ENCODE measurements at places on chromosomes 12 and 14.
A peak's percentile ranks its signal among the peaks of the same experiment; 100 is the strongest.

GRCh38 chr12:39892146-39892545 is 213.7 kb downstream of the SLC2A13 start:
- DNase-seq, result no peak

- DNase-seq, result peak; percentile 73
Observed at GRCh38 chr12:23259558-23259957, 634.6 kb downstream of the ETNK1 start.

GRCh38 chr12:106753526-106753925 is 21.0 kb upstream of the RIC8B start:
- DNase-seq, result no peak

DNA sequence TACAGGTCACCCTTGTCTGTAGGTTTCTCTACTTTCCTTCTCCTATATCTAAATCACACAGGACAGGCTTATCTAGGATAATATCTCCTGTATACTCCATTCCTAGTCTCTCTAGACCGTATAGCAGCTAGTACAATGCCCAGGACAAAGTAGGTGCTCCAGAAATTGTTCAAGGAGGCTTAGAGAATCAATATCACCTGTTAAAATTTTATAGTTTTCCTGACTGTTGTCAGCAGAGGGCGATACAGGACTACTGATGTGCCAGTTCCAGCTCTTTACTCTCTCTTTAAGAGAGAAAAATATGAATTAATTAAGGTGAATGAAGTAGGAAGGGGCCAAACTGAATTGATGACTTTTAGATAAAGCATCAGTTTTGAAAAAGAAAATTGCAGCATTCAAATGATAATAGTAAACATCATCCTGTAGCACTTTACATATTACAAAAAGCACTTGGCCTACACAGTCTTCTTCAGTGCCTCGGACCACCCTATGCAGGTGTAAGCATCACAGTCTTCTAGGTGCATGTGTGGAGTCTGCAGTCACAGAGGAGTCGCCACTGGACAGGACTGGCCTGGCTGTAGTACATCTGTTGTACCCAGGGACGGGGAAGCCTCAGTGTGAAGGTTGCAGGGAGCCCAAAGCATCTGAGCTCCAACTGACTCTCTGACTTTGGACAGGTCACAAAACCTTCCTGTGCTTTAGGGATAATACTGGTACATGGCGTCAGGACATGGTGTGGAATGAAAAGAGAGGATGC is 61.9 kb upstream of the MAX start:
- peak; percentile 58 for DNase-seq

- DNase-seq, result no peak
Observed at GRCh38 chr14:65357689-65358088, 54.8 kb upstream of the FUT8 start.

DNA sequence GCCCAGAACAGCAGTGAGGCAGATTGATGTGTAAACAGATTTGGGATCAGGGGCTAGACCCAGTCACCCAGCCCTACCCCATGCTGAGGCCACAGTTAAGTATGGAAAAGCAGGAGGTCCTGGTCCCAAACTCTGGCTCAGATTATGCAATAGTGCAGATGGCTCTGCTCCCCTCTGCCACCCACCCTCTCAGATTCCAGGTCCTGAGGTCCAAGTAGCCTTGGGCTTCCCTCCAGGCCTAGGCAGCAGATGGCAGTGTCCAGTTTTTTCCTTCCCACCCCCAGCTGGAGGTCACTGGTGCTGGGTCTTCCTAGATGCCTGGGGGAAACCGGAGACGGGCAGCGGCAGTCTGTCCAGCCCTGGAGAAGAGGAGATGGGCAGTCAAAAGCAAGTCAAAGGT is 2.8 kb upstream of the DHH start:
- DNase-seq, result no peak

DNA sequence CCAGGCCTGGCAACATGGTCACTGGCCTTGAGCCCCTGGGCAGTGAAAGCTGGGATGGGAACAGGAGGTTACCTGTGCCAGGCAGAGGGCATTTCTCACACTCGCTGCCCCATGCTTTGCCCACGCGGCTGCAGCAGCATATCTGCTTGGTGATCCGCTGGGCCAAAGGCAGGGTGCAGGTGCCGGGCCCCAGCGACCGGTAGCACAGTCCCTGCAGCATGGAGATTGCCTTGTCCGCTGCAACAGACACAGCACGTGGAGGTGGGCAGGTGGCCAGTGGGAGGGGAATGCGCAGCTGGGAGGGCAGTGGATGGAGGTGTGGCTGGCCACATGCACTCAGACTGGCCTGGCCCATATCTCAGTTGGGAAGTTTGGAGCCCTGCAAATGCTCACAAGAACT is 35.3 kb downstream of the ISCA2 start:
- no peak for DNase-seq

Data from endothelial cell of umbilical vein (primary cell).